ENCODE measurements at places on chromosomes 2 and 18.

DNA sequence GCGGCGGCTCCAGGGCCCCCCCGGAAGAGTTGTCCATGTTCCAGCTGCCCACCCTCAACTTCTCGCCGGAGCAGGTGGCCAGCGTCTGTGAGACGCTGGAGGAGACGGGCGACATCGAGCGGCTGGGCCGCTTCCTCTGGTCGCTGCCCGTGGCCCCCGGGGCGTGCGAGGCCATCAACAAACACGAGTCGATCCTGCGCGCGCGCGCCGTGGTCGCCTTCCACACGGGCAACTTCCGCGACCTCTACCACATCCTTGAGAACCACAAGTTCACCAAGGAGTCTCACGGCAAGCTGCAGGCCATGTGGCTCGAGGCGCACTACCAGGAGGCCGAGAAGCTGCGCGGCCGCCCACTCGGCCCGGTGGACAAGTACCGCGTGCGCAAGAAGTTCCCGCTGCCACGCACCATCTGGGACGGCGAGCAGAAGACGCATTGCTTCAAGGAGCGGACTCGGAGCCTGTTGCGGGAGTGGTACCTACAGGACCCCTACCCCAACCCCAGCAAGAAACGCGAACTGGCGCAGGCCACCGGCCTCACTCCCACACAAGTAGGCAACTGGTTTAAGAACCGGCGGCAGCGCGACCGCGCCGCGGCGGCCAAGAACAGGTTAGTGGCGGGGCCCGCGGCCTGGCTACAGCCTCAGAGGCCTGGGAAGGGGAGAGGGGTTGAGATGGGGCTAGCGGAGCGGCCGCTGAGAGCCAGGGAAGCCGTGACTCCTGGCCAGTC, 965 bp downstream of the SIX3 start:
- DNase-seq, result peak; percentile 23

DNA sequence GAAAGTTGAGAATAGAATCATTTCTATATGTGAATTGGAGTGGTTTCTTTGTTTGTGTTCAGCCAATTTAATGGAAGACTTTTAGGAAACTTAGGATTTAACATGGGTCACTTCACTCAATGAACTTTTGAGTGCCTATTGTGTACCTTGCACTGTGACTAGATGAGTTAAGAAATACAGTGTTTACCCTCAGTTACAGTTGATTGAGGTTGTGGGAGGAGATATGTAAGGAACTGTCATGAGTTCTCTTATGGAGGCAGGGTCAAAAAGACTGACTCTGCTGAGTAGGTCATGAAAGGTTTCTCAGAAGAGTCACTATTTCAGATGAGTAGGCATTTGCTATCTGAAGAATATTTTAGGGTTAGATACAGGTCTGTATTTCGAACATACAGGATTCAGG, 98.6 kb downstream of the RAB3GAP1 start:
- DNase-seq, result no peak

DNA sequence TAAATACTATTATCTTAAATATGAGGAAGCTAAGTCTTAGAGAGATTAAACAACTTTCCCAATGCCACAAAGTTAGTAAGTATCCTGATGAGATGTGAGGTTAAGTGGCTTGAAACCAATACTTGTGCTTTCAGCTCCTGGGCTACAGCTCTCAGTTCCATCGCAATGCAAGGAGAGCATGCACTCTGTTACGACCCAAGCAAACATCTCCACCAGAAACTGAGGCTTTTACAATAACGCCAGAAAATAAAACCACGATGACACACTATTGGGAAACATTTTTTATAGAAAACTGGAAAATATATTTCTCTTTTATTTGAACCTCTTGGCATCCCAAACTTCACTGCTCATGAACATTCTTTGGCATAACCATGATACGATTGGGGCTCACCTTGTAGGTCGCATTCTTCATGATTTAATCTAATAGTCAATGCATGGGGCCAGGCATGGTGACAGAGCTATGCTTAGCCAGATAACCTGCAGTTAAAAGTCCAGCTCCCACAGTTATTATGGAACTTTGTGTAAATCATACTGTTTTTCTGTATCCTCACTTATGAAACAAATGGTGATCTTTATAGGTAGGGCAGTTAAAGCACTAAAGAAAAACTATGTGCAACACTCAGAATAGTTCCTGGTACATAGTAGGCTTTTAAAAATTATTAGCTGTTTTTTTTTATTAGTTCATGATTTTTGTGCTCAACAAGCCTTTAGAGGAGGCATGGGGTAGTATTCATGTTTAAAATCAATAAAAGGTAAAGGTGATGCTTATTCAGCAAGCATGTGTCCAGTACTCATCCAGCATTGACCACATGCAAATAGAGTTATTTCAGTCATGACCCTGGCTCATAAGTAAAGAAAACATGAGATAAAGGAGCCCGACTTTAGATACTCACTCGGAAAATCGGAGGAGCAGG, 238.3 kb upstream of the TRIB2 start:
- DNase-seq, result no peak

- no peak for DNase-seq
These were observed 20.9 kb upstream of the AGFG1 start for GRCh38 chr2:227450926-227451654.

DNA sequence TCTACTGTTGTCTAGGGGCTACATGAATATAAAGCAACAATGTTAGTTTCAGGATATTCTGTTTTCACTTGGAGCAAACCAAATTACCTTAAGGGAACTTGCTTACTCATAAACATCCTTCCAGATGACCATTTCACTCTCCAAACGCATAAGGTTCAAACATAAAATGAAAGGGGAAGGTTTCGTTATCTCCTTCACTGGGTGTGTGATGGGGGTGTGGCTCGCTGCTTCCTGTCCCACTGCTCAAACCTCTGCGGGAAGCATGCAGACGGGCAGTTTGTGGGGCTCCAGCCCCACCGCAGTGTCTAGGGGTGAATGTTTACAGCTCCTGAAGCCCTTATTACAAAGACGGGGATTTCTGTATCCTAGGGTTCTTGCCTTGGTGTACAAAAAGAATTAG, 1310.9 kb upstream of the TMEFF2 start:
- DNase-seq, result no peak

DNA sequence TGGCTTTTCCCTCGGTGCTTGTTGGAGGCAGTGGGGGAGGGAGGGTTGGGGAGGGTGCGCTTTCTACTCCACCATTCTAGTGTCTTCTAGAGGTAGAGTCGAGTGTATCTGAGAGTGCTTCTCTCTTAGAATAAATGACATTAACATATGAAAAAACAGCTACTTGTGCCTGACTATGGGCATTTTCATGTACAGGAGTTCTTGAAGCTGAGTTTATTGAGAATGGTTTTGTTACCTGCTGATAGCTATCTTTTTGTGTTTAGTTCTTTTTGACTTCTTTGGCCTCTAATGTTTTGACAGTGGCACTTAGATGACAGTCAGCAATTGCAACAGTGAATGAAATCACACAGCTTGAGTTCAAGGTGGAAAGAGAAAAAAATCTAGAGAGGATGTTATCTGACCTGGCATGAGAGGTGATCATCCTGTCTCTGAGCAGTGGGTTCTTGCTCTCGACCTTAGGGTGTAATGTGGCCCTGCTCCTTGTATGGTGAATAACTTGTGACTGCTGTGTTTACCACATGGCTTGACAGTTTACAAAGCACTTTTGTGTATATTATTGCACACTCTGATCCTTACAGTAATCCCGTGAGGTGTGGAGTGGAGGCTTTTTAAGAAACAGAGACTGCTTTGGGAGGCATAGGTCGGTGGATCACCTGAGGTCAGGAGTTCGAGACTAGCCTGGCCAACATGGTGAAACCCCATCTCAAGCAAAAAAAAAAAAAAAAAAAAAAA, 86.7 kb downstream of the AGAP1 start:
- DNase-seq, result no peak

DNA sequence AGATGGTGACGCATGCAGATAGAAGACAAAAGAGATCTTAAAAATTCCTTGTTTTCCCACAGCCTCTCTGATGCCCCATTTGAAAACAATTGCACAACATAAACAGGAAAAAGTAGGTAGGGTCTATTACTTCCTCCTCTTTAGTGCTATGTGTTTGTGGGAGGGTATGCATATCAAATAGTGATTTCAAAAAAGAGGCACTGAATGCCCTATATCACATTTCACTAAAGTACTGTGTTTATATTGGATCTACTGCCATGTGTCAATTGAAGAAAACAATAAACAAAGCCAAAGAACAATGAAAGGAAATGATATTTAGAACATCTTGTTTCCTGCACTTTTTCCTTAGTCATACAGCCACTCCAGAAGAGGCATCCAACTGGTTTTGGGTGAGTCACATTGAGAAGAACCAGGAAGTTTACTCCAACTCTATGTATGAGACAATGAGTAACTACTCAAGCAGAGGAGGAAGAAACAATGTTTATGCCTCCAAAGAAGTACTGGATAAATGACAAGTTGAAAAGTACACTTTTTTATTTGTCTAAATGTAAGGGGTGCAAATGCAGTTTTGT, 583.6 kb downstream of the FBXO15 start:
- DNase-seq, result no peak

DNA sequence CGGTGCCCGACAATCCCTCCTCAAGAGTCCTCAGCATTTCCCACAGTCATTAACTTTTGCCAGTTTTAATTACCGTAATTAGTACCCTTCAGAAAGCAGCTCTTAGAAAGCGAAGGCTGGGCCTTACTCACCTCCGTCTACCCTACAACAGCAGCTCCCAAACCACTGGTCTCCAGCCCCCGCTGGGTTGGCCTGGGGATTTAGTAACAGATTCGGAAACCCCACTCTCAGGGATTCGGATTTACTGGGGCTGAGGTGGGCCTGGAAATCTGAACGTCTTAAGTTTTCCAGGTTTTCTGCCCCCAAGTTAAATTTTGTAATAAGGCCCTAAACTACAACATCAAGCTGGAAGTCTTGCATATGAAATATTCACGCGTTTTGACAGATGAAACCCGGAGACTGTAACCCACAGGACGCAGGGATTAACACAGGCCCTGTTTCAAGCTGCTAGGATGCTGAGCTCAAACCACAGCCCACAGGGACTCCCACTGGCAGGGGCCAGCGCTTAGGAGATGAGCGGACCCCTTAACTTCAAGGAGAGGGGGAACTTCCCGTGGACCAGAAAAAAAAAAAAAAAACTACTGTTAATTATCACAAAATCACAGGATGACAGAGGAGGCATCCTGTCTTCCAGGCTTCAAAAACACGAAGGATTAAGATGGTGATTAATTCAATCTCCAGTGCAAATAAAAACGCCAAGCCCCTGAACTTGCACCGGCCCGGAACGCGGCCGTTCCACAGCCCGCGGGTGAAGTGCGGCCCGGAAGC, 985 bp downstream of the ILKAP start:
- no peak for DNase-seq

DNA sequence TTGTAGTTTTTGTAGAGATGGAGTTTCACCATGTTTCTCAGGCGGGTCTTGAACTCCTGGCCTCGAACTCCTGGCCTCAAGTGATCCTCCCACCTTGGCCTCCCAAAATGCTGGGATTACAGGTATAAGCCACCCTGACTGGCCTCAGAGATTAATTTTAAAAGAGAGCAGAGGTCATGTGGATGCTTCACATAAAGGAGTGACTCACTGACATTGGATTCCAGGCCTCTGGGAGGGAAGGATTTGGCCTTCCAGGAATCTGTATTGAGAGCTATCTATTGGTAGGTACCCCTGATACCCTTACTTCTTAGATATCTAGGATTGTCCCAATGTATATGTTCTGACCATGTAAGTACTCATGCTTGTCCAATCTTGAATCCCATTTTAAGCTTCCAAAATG, 138.4 kb downstream of the FAM161A start:
- DNase-seq, result no peak

GRCh38 chr18:32373995-32374394, 96.7 kb downstream of the GAREM1 start:
- DNase-seq, result no peak

GRCh38 chr18:58639751-58640427, 11.0 kb upstream of the ALPK2 start:
- no peak for DNase-seq

DNA sequence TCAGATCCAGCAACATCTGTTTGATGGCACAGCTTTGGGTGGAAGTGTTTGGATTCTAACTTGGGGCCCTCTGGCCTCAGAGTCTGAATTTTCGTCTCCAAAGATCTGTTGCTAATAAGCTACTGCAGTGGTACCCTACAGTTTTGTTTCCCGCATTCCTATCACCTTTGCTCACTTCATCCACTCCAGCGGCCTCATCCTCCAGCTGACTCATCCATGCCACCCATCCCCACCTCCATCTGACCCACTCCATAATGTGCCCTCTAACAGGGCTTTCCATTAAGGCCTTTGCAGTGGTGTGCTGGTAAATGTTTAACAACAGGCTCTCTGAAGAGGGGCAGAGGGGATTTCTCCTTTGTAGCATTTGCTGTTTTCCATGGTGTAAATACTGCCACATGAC, 225.5 kb downstream of the TGIF1 start:
- no peak for DNase-seq

DNA sequence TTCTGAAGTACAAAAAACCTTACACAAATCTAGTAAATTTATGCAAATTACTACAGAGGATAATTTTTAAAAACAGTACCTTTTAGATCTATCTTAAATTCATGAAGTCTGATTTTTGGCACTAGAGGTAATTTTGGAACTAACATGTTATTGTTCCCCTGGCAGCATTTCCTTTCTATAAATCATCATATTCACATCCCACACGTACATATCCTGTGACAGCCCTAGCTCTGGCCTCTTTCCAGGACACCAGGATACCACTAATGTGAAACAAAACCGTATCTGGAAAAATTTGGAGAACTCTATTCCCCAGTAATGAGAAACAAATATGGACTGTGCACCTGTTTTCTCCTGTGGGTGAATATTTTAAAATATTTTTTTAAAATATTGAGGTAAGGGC, 14.0 kb upstream of the BIRC6 start:
- DNase-seq, result no peak

DNA sequence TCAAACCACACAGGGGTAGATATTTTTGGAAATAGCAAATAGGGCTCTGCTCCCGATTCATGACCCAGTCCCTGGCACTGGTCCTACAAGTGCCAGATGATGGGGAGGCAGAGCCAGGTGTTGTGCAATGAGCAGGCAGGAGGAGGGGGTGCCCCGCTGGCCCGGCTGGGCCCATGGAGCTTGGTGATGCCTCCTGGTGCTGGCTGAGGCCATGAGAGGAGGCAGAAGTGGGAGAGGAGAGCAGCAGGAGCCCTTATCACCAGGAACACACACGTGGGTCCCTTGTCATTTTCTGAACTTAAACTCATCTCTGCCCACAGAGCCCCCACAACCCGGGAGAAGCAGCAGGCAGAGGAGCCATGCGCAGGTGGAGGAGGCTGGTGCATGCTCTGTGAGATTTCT, 90.5 kb upstream of the MAPK4 start:
- DNase-seq, result no peak

DNA sequence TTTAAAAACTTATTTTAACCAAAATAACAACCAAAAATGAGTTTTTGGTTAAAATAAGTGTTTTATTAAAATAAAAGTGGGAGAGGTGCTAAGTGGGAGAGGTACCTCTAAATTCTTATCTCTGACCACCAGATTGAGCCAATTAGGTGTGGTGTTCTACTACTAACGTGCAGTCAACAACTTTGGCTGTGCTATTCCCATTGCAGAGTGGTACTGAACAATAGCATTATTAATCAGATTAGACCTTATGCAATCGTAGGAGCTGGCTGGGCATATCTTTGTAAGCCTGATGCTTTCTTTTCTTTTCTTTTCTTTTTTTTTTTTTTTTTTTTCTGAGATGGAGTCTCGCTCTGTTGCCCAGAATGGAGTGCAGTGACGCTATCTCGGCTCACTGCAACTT, 38.9 kb downstream of the RAB27B start:
- DNase-seq, result no peak

GRCh38 chr2:10883801-10884478, 27.8 kb upstream of the KCNF1 start:
- no peak for DNase-seq

All from T-helper 1 cell (primary cell).